Stimulated activated CD8-positive, alpha-beta memory T cell treated with anti-CD3 and anti-CD28 coated beads, Interleukin-7, amount 100 ng/mL, for 1 hour (primary cell): ENCODE measurements at places on chromosomes 4 and X.

- DNase-seq, result no peak
These were observed 74.6 kb upstream of the STOX2 start for GRCh38 chr4:183830438-183830985.

- no peak for DNase-seq
These were observed 66.3 kb downstream of the SRPX start for GRCh38 chrX:38154340-38154739.

- no peak for DNase-seq
These were observed 82.4 kb upstream of the FAM9C start for GRCh38 chrX:13126775-13127174.

DNA sequence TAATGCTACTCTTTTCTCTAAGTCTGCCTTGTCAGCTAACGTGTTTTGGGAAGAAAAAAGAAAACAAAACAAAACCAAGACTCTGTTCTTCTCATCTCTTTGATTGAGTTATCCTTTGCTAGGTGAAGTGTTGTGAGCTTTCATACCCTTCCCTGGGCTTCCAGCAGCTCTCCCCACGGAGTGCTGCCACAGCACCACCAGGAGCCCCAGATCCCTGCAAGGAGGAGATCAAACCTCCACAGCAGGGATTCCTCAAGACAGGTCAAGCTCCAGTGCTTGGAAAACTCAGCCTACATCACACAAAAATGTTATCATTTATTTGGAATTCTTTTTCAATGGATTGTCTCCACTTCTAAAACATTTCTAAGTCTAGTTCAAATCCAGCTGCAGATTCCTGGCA, 1981.9 kb upstream of the TENM3 start:
- no peak for DNase-seq

GRCh38 chr4:155569960-155570515, 96.6 kb upstream of the GUCY1A1 start:
- DNase-seq, result no peak

DNA sequence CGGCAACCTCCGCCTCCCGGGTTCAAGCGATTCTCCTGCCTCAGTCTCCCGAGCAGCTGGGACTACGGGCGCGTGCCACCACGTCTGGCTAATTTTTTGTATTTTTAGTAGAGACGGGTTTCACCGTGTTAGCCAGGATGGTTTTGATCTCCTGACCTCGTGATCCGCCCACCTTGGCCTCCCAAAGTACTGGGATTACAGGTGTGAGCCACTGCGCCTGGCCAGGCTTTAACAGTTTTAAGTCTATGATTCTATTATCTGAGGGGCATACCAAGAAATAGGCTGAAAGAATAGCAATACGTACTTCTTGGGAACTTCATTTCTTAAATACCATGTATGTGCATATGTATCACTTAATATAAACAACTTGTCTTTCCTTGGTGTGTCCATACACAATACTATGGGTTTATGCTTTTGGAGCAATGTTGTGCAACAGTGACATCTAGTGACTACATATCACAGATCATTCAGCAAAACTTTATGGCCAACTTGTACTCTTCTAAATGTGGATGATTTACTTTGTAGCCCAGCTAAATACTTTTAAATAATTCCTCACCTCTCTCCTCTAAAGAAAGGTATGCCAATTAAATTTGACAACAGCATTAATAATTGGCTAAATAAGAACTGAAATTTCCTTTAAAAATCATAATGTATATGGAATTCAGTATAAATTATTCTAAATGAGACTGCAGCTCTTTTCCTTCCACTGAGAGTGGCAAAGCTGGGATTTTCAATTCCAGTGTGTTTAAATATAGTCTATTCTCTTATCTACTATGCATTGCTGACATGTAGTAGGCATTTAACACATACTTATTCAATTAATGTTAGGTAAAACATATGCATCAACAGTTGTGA, 10.4 kb downstream of the SLC9B1 start:
- no peak for DNase-seq

DNA sequence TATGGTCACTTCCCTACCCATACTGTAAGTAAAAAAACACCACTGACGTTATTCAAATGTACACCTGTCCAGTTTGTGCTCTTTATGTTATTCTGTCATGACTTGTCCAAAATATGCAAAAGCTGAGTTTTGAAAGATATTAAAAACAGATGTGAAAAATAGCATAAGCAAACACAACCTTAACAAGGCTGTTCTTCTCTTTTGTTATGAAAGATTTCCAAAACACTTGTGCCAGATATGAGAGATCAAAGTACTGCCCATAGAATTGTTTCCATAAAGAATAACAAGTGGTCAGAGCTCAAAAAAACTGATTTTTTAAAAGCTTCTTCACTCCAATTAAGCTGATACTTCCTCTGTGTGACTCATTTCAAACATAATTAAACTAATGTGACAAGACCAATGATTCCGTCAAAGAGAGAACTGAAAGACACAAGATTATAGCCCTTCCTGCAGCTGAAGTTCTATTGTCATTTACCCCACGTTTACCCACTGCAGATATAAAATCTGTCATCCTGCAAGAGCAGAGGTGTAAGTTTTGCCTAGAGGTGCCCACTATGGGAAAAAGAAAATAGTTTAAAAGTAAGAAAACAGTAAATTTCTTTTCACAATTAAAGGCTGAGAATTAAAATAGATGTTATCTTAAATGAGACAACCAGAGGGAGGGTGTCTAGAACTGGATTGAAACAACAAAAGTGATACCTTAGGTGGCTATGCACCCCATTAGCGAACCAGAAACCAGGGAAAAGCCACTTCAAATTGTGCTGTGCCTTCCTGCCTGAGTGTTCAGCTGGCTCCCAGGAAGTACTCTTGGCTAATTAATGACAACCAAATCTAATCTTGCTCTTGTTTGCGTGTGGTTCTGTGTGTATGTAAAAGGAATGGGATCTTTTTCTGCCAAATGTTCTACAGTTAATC, 30.1 kb downstream of the RASSF6 start:
- DNase-seq, result no peak

DNA sequence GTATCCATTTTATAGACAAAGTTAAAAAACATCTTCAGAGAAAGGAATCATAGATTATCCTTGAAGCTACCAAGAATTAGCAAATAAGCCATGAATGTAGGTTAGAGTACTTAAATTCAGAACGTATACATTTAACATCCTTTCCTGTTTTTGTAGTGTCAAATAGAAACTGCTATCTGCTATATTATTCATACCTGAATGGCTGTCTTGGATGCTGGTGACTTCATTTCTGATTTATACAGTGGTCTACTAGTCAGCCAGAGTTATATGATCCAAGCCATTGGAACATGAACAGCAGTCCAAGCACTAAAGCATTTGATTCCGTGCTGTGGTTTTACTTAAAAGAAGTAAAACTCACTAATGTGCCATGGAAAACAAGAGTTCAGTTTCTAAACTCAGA, 58.3 kb upstream of the VSIG4 start:
- no peak for DNase-seq

DNA sequence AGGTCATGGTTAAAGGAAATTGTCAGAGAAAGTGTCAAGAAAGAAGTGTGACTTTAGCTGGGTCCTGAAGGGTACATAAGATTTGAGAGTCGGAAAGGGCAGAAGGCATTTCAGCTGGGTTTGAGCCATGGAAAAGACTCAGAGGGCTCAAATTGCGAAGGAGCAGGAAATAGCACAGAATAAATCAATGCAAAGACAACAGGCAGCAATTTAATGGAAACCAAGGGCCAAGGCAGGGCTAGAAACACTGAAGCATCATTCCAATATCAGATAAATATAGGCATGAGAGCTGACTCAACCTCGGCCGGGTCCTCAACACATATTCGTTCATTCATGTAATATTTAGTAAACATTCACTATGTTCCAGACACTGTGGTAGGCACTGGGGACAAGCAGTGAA, 3.6 kb upstream of the FMR1 start:
- DNase-seq, result no peak

DNA sequence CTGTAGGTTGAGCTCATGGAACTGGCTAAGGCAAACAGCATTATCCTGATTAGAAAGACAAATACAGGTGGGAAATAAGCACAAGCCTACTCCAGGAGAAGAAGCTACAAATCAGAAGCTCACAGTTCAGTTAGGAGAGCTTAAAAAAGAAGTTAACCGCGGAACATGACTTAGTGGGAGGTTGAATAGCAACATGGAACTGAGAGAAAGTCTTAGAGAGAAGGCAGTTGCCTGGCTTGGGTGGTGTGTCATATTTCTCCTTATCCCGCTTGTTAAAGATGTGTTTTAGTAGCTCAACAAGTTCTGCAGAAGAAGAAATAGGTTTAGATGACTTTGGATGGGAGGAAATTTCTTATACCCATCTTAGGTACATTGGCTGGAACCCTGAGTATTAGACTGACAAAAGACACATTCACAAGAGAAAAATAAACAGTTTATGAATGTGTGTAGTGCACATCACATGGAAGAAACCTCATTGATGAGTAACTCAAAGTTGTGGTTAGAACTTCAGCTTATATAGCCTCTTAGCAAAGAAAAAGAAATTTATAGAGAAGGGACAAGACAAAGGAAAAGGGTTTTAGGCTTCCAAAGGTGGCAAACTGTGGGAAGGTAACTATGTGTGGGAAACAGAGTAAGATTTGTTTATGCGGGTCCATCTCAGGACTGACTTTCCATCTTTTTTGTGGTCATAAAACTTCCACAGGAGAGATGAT, 37.4 kb upstream of the RXFP1 start:
- no peak for DNase-seq

DNA sequence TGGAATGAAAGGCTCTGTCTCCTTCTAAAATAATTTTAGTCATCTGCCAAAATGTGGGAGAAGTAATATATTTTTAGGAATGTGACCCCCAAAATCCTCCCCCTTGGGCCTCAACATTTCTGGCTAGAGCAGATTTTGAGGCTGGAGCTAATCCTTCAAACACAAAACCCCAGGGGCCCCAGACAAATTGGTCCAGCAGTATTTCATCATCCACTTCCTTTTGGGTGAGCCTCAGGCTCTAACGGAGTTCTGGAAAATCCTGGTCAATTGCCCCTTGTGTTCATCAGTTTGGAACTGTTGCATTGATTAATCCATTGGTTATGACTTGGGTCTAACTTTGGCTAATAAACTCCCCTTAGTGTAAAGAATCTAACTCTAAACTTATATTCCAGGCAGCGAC, 67.4 kb upstream of the PCDH19 start:
- DNase-seq, result no peak

GRCh38 chrX:152537373-152537772, 86.3 kb upstream of the GABRA3 start:
- DNase-seq, result no peak

DNA sequence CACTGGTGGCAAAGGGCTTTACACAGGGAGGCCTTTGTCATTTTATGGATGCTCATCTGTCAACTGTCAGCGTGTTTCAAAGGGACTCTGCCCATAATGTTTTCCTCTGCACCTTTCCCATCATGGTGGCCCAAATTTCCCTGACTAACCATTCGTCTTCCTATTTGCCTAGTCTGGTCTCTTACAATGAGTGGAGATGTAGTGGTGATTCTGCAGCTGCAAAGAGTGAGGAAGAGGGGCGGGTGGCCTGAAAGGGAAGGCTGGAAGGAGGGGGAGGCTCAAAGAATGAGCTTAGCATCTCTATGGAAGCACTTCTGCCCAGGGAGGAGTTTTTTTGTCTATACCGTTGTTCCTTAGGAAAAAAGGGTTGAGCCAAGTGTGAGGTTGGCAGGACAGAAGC, 447.5 kb downstream of the NKX6-1 start:
- DNase-seq, result no peak

DNA sequence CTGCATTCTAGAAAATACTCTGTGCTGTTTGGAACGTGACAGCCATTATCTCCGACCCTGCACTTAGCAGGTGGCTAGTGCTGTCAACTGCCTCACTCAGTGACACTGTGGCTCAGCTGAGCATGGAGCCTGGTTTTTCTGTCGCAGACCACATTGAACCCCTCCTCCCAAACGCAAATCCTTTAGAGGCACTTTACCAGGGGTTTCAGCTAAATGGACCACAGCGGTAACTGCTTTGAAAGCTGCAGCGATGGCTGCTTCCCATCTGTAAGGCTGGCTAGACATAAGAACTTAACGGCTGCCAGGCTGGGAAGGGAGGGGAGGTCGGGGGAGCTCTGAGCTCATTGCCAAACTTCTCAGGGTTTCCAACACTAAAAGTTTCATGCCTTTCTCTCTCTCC, 8.1 kb downstream of the SLC34A2 start:
- DNase-seq, result no peak

- DNase-seq, result no peak
These were observed 41.1 kb downstream of the HPF1 start for GRCh38 chr4:169716677-169717076.

- DNase-seq, result no peak
These were observed 15.0 kb upstream of the PRKX start for GRCh38 chrX:3728454-3728853.

DNA sequence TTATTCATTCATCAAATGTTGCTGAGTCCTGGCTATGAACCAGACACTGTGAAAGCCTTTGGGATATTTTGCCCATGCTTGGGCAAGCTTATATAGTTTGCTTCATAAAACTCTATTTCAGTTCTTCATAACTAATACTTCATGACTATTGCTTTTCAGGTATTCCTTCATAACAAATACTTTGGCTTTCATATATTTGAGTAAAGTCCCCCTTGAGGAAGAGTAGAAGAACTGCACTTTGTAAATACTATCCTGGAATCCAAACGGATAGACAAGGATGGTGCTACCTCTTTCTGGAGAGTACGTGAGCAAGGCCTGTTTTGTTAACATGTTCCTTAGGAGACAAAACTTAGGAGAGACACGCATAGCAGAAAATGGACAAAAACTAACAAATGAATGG, 1.7 kb upstream of the AFP start:
- DNase-seq, result no peak

DNA sequence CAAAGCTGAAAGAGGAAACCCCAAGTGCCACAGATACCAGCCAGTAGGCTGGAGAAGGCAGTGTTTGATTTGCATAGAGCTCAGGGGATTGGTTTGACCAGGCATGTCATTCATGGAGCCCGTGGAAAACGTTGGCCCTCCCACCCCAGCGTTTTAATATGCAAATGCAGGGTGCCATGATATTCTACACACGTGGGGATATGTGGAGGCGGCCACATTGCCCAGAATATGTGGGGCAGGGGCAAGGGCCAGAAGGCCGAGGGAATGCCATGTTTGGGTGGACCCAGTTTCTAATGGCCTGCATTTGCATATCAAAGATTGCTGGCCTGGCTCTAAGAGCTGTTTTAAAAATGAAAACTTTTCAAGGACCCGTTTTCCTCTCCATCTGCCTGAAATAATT, 71.1 kb downstream of the MAP9 start:
- DNase-seq, result no peak

GRCh38 chr4:52234561-52235440, 183.7 kb downstream of the SPATA18 start:
- no peak for DNase-seq

DNA sequence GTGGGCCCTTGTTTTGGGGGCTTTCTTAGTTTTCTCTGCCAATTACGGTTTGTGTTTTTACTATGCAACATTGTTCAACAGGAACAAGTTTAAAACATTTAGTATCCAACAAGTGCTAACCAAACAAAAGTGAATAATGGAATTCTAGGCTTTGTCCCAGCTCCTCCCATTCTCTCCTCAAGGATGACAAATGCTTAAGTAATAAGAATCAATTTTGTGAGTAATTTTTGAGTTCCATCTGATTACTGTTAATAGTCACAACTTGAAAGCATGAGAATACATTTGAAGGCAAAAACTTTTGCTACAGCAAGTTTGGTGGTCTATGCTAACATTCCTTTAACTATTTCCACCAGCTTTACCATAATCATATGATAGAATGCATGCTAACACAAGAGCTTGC, 78.1 kb upstream of the HPGD start:
- DNase-seq, result no peak
